ENCODE measurements at places on chromosomes 16 and 17.

- peak overlapping the region; percentile 95 for H3K4me3 ChIP-seq
- H3K27me3 ChIP-seq: peaks cover 12% of the 10 kb centered on the region
- peaks cover 43% of the 10 kb centered on the region for H3K4me1 ChIP-seq
- peak; percentile 82 for DNase-seq
- peaks cover 32% of the 10 kb centered on the region for H3K36me3 ChIP-seq
Measured at GRCh38 chr17:43360376-43360738, 38.4 kb upstream of the ARL4D start.

GRCh38 chr17:40436636-40437035 is 6.6 kb upstream of the IGFBP4 start:
- no peaks in the 10 kb centered on the region for H3K27me3 ChIP-seq
- H3K4me1 ChIP-seq: peaks cover 4% of the 10 kb centered on the region
- no peak overlapping the region for H3K27ac ChIP-seq
- no peak for DNase-seq

DNA sequence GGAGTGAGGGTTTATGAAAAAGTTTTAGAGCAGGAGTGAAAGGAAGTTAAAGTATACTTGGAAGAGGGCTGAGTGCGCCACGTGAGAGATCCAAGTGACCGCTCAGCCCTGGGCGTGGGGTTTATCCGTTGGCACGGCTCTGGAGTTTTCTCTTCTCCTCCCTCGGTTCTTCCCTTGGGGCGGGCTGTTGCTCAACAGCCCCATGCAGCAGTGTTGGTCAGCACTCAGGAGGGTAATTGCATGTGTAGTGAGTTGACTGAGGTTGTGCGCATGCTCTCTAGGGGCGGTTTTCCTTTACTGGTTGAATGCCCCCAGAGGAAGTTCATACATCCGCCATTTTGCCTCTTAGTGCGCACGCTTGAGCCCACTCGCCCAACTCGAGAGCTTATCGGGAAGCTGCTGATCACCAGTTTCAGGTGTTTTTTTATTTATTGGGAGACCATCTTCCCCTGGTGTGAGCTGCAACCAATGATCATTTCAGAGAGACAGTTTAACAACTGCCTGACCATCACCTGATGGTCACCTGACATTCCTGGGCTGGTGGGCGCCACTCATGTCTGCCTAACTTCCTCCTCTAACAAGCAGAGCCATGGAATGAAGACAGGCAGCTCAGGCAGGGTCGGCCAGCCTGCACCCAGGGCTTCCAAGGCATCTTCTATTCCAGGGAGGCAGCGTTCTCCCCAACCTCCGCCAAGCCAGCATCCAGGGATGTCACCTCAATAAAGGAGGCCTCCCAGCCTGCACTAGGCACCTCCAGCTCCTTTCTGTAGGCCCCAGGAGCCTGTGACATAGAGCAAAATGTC is 41.3 kb upstream of the DNAH17 start:
- peaks cover 2% of the 10 kb centered on the region for H3K36me3 ChIP-seq
- no peak overlapping the region for H3K4me3 ChIP-seq
- no peaks in the 10 kb centered on the region for H3K4me1 ChIP-seq
- H3K27me3 ChIP-seq: no peaks in the 10 kb centered on the region

DNA sequence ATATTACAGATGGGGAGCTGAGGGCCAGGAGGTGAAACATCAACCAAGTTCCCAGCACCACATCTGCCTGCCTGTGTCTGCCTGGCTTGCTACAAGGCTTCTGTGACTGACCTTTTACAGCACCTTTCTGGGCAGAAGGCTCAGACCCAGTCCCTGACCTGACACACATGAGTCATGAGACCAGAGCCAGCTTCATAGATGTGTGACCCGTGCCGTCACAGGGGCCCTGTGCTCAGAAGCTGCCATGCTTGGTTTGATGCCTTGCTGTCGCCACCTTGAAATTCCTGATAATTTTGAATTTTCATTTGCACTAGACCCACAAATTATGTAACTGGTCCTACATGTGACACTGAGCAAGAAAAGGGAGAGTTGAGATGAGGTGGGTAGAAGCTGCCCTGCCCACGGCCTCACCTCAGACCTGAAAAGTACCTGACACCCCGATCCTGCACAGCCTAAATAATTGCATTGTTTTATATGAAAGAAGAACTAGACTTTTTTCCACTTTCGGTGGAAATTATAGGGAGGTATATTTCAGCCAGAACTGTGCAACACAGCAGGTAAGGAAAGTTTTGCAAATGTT is 13.3 kb upstream of the PECAM1 start:
- DNase-seq: no peak
- peaks cover 16% of the 10 kb centered on the region for H3K4me1 ChIP-seq
- no peaks in the 10 kb centered on the region for H3K27me3 ChIP-seq
- no peak overlapping the region for H3K27ac ChIP-seq
- no peak overlapping the region for H3K4me3 ChIP-seq
- H3K36me3 ChIP-seq: no peaks in the 10 kb centered on the region

- peak; percentile 29 for DNase-seq
- no peaks in the 10 kb centered on the region for H3K27me3 ChIP-seq
- peaks cover 5% of the 10 kb centered on the region for H3K4me1 ChIP-seq
- peaks cover 2% of the 10 kb centered on the region for H3K36me3 ChIP-seq
Measured at GRCh38 chr16:68590201-68590994, 51.3 kb downstream of the ZFP90 start.

GRCh38 chr17:40822132-40822812 is at the start of gene KRT10:
KRT10 (minus strand) TSS chr17:40822614; CDS start chr17:40822585, 29 bp downstream.
- peaks cover 13% of the 10 kb centered on the region for H3K36me3 ChIP-seq
- H3K4me1 ChIP-seq: peaks cover 17% of the 10 kb centered on the region
- no peak within 1 kb of the TSS for H3K27ac ChIP-seq
- DNase-seq: no peak
- H3K27me3 ChIP-seq: no peaks in the 10 kb centered on the region

GRCh38 chr17:10198509-10199249 is at the start of gene GAS7:
GAS7 (minus strand) TSS chr17:10198606.
- H3K27me3 ChIP-seq: peaks cover 31% of the 10 kb centered on the region
- peak; percentile 76 for DNase-seq
- H3K4me3 ChIP-seq: peak within 1 kb of the TSS; percentile 61
- peaks cover 11% of the 10 kb centered on the region for H3K4me1 ChIP-seq

- no peak overlapping the region for H3K27ac ChIP-seq
- H3K4me1 ChIP-seq: no peaks in the 10 kb centered on the region
- H3K36me3 ChIP-seq: no peaks in the 10 kb centered on the region
- peaks cover 75% of the 10 kb centered on the region for H3K27me3 ChIP-seq
- no peak overlapping the region for H3K4me3 ChIP-seq
- DNase-seq: no peak
Measured at GRCh38 chr17:6257336-6257735, 177.6 kb downstream of the AIPL1 start.

GRCh38 chr17:11495613-11496012 is 102.7 kb upstream of the DNAH9 start:
- H3K4me3 ChIP-seq: no peak overlapping the region
- no peaks in the 10 kb centered on the region for H3K36me3 ChIP-seq
- H3K27me3 ChIP-seq: no peaks in the 10 kb centered on the region
- no peaks in the 10 kb centered on the region for H3K4me1 ChIP-seq
- H3K27ac ChIP-seq: no peak overlapping the region

- H3K4me3 ChIP-seq: no peak overlapping the region
- no peaks in the 10 kb centered on the region for H3K4me1 ChIP-seq
- no peak overlapping the region for H3K27ac ChIP-seq
- no peak for DNase-seq
- peaks cover 2% of the 10 kb centered on the region for H3K36me3 ChIP-seq
- no peaks in the 10 kb centered on the region for H3K27me3 ChIP-seq
Measured at GRCh38 chr17:73422121-73422520, 110.3 kb upstream of the CDC42EP4 start.

DNA sequence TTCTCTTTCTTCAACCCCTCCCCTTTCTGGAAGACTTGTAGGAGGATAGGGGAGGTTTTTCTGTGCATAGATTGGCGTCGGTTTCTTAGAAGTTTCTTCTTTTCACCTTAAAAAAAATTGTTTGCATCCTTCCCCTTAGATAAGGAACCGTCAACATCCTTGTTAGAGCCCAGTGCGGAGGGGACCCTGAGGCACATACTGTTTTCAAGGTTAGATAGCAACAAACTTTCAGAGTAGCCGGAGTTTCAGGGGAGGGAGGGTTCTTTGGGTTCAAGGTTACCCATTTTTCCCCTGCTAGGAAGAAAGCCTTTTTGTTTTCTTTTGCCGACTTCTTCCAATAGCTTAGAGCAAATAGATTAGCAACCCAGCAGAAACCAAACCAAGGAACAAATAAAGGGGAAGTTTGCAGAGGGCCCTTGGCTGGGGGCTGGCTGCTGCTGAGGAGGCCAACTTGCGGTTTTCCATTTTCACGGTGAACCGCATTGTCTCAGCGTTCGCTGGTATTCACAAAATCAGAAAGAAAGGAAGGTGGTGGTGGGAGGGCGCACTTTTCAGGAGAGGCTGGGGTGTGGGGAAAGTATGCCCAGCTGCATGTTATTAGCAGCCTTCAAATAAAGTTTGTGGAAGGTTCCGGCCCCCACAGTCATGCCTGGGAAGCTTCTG is 28.8 kb downstream of the MSI2 start:
- DNase-seq: no peak
- H3K4me3 ChIP-seq: peak overlapping the region; percentile 40
- H3K4me1 ChIP-seq: peaks cover 78% of the 10 kb centered on the region
- no peak overlapping the region for H3K27ac ChIP-seq
- H3K27me3 ChIP-seq: no peaks in the 10 kb centered on the region
- peaks cover 3% of the 10 kb centered on the region for H3K36me3 ChIP-seq

- no peak overlapping the region for H3K27ac ChIP-seq
- H3K4me1 ChIP-seq: peaks cover 6% of the 10 kb centered on the region
- H3K4me3 ChIP-seq: no peak overlapping the region
- no peaks in the 10 kb centered on the region for H3K27me3 ChIP-seq
Measured at GRCh38 chr17:45451131-45451530, 18.5 kb upstream of the ARHGAP27 start.

DNA sequence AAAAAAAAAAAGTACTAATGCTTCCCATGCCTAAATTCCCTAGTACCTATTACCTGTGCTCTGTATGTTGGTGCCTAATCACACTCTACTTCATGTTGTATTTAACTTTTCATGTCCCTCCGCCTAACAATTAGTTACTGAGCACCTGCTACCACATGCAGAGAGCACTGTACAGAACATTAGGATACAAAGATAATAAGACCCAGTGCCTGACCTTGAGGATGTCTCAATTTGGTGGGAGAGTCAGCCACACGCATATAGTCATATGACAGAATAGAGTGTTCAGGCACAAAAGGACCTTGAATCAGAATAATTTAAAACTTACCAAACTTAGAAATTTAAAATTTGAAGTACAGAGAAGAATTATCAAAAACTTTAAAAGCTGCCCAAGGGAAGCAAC is 42.1 kb downstream of the USP31 start:
- H3K4me3 ChIP-seq: no peak overlapping the region
- no peaks in the 10 kb centered on the region for H3K4me1 ChIP-seq
- peaks cover 5% of the 10 kb centered on the region for H3K36me3 ChIP-seq

DNA sequence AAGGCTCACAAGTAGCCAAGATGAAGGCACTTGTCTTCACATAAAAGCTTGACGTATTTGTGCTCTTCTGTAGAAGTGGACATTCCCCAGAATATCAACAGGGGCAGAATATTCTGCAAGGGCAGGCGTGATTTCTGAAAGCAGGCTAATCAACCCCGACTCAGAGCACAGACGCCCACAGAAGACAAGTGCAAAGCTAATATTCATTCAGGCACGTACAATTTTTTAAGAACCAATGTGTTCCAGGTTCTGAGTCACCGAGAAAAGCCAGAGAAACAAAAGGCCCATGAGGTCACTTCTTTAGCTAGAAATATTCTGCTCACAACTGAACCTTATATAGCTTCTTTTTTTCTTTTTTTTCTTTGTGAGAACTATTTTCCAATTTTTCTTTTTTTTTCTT is 121.6 kb downstream of the DNAH9 start:
- no peak for DNase-seq
- no peaks in the 10 kb centered on the region for H3K27me3 ChIP-seq
- no peak overlapping the region for H3K4me3 ChIP-seq
- no peak overlapping the region for H3K27ac ChIP-seq
- H3K4me1 ChIP-seq: no peaks in the 10 kb centered on the region

DNA sequence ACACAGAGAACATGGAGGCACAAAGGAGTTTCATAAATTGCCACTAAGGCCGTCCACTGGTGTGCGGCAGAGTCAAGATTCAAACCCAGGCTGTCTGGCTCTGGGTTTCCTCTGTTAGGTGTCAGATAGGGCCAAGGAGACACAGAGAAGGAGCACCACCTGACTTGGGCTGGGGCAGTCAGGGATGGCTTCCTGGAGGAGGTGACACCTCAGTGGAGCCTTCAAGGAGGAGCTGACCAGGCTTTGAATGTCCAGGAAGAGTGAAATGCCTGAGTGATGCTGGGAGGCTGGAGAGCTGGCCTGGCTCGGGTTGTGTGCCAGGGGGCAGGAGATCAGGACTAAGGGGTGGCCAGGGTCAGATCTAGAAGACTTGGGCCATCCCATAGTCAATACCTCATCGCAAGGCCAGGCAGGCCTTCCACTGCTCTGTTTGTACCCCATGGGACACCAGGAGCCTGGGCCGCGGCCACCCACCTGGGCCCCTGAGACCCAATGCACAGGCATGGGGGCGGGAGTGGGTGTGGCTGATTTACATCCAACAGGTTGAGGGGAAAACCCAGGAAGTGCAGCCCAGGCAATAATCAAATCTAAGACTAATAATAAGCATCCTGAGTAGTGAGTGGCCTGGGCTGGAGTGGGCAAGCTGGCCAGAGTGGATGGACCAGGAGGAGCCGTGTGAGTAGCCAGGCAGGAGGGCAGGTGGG is 73.7 kb downstream of the USP22 start:
- no peak overlapping the region for H3K4me3 ChIP-seq
- no peaks in the 10 kb centered on the region for H3K36me3 ChIP-seq
- DNase-seq: no peak
- H3K27me3 ChIP-seq: peaks cover 35% of the 10 kb centered on the region
- H3K27ac ChIP-seq: no peak overlapping the region

GRCh38 chr17:40086150-40087044 is 14.0 kb downstream of the NR1D1 start:
- peaks cover 28% of the 10 kb centered on the region for H3K36me3 ChIP-seq
- H3K4me1 ChIP-seq: peaks cover 12% of the 10 kb centered on the region
- DNase-seq: peak; percentile 25
- H3K27me3 ChIP-seq: no peaks in the 10 kb centered on the region
- no peak overlapping the region for H3K27ac ChIP-seq
- H3K4me3 ChIP-seq: no peak overlapping the region

- DNase-seq: no peak
- no peak overlapping the region for H3K4me3 ChIP-seq
- no peaks in the 10 kb centered on the region for H3K36me3 ChIP-seq
- H3K27ac ChIP-seq: no peak overlapping the region
- H3K4me1 ChIP-seq: no peaks in the 10 kb centered on the region
- no peaks in the 10 kb centered on the region for H3K27me3 ChIP-seq
Measured at GRCh38 chr16:26717826-26718225, 348.9 kb upstream of the C16orf82 start.

- H3K4me1 ChIP-seq: no peaks in the 10 kb centered on the region
- peaks cover 29% of the 10 kb centered on the region for H3K27me3 ChIP-seq
- no peaks in the 10 kb centered on the region for H3K36me3 ChIP-seq
- DNase-seq: no peak
- no peak overlapping the region for H3K27ac ChIP-seq
- H3K4me3 ChIP-seq: no peak overlapping the region
Measured at GRCh38 chr16:72657791-72658190, 390.1 kb downstream of the ZFHX3 start.

Measured in central memory CD8-positive, alpha-beta T cell (primary cell).